ENCODE measurements at places on chromosomes 5 and 9.

GRCh38 chr5:34534523-34535103, 121.5 kb upstream of the RAI14 start:
- no peak for DNase-seq

- DNase-seq: no peak
Measured at GRCh38 chr5:73764996-73765395, 139.0 kb downstream of the ARHGEF28 start.

DNA sequence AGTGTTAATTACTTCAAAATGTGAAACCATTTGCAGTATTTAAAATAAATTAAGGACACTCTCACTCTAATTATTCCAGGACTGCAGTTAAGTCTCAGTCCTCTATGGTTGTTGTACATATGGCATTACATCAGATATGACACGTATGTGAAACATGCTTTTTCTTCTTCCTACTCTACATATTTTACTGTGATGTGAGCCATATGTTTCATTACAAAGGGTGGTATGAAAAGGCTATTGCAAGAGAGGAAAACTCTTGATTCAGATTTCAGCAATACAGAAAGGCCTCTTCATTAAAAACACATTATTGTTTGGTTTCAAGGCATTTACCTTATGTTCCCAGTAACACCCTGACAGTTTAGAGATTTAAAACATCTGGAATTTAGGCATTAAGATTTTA, 964.5 kb upstream of the DMAC1 start:
- no peak for DNase-seq

DNA sequence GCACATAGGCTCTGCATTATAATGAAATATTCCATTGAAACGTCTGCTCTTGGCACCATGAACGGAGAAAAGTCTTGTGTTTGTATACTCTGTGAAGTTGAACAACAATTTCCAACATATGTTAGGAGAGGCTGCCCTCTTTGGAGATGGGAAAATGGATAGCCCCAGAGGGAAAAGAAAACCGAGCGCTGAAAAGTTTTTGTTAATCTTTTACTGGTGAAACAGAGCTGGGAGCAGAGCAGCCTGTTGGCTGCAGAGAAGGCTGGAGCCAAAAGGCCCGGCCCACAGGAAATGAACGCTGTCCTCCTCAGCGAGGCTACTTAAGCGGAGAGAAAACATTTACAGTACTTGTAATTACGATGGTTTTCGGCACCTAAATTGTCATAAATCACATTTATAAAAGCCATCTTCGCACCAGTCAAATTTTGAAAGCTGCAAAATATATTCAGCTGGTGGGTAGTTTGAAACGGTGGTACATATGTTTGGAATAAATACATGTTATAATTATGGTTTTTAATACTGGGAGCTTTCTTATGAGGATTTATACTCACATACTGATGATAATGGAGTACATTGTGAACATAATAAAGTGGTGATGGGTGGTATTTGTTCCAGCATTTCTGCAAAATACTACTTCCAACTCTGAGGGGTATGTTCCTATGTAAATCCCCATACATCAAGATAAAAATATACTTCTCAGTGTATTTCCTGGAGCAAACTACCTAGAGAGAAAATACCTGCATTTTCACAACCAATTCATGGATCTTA, 129.6 kb upstream of the CNTLN start:
- no peak for DNase-seq

GRCh38 chr9:32092031-32092430, 292.4 kb upstream of the ACO1 start:
- no peak for DNase-seq

GRCh38 chr9:37921546-37922300, 17.8 kb upstream of the SLC25A51 start:
- no peak for DNase-seq

GRCh38 chr9:83472221-83472665, 66.0 kb downstream of the FRMD3 start:
- DNase-seq: no peak

- DNase-seq: no peak
Measured at GRCh38 chr5:107272509-107272908, 398.2 kb downstream of the EFNA5 start.

All from activated T-cell treated with anti-CD3 and anti-CD28 coated beads for 1 hour (primary cell).